ENCODE measurements at places on chromosomes 3 and 15. TPM values are rescaled to one million over a fixed set of nuclear protein-coding genes. Genes with fewer than 3 reads are reported as not detected.

DNAJA4 gene
- 26.5 TPM for total RNA-seq

RLBP1 gene
- not detected for total RNA-seq

GOLGA6L7 gene
- not detected for total RNA-seq

GUCA1C gene
- total RNA-seq = not detected

FETUB gene
- total RNA-seq = 3.7 TPM

FRMD5 gene
- total RNA-seq = 0.49 TPM

SH3GL3 gene
- total RNA-seq = 3.9 TPM

All from vagina (tissue), 2 donors.